ENCODE measurements at places on chromosomes 2 and 18.
A peak's percentile ranks its signal among the peaks of the same experiment; 100 is the strongest.

- DNase-seq = no peak
These were observed 819 bp downstream of the TGIF1 start for GRCh38 chr18:3450799-3451182.

GRCh38 chr2:230306474-230306873, 20.5 kb upstream of the SP140L start:
- no peak for DNase-seq

- DNase-seq = no peak
These were observed 76.4 kb upstream of the UXS1 start for GRCh38 chr2:106270471-106270891.

GRCh38 chr2:54461261-54461660, 5.1 kb downstream of the SPTBN1 start:
- DNase-seq = peak; percentile 66

GRCh38 chr18:2982022-2982421, 30.9 kb downstream of the LPIN2 start:
- DNase-seq = no peak

GRCh38 chr18:42426496-42427015, 471.5 kb downstream of the PIK3C3 start:
- DNase-seq = no peak

- DNase-seq = no peak
These were observed 135.8 kb downstream of the CLIP4 start for GRCh38 chr2:29250977-29251376.

DNA sequence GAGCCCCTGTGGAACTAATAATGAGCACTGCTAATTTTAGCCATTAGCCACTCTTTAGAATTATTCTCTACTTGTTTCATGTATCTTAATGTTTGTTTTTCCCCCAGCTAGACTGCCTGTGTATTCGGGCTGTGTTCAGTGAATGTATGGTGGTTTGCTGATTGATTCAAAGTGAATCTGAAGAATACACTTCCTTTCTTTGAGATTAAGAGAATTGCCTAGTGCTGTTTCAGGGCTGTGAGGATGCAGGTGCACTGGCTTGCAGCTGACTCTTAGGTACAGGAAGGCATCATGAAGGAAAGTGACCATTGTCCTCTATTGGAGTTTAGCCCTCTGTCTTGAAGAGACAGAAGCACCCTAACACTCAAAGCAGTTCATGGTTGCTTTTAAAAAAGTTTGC, 138.7 kb downstream of the CERS6 start:
- no peak for DNase-seq

DNA sequence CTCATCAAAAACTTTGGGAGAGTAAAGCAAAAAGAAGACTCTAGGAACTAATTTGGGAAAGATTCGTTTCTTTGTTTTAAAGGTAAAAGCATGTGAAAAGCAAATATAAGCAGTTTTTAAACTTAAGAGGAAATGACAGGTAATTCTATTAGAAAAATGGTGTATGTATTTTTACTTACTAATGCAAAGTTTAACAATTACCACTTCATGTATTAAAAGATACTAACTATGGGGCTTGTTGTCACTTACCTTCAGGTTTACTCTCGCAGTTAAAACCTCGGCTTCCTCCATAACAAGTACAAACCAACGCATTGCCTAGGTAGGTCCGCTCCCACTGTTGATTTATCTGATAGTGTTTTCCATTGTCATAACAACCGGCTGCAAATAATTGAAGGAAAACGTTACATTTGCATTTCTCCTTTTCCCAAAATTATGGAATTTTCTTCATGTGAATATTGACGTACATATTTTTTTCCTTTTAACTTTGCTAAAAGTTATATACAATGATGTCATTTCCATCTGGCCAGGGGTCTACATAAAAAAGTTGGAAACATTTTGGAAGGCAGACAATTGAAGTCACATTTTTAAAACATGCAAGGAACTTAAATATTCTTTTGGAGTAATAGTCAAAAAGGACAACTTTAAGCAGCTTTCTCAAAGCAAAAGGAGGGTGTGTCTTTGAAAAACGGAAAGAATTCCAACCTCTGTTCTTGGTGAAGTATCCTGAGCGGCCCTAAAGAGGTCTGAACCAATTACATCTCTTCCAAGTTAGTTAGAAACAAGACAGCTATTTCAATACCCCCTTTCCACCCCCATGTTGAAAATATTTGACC, 1.2 kb downstream of the FN1 start:
- DNase-seq = no peak

DNA sequence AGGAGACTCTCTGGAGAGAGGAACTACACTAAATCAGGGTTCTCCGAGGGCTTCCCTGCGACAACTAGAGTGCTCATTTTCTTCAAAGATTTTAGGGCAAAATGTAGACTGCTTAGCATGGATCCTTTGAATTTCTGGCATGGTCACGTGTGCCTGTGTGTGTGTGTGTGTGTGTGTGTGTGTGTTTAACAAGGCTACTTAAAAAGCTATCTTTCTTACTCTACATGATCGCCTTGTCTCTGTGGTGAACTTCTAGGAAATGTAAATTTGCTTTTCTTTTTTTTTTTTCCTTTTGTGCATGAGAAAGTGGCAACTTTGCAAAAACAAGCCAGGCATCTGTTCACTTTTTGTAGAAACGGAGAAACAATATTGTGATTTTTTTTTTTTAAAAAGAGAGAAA, 43.9 kb downstream of the SOX11 start:
- no peak for DNase-seq

DNA sequence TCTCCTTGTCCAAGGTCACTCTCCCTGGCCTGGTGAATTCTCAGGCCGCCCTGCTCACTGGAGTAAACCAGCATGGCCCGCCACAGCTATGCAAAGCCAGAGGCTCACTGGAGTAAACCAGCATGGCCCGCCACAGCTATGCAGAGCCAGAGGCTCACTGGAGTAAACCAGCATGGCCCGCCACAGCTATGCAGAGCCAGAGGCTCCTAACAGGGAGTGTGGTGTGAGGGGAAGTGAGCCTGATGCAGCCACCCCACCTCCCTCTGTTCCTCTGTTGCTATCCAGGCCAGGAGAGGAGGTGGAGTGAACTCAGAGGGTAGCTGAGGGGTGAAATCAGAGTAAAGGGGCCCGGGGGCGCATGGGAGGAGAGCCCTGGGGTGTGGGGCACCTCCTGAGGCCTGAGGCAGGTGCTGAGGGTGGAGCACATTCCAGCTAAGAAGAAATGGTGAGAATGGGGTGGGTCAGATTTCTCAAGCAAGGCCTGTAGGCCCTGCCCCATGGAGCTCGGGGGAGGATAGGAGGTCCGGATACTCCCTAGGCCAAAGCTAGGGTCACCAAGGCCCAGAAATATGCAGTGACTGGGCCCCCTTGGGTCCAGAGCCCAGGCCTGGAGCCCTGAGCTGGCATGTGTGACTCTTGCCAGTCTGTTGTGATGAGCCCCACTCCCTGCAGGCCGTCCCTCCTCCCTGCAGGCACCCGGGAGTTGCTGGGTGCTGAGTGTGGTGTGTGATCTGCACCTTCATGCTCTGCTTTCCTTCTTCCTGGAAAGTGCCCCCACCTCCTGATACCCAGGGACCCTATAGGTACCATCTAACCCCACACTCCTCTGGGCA, 1.5 kb downstream of the ATP6V1B1 start:
- no peak for DNase-seq

DNA sequence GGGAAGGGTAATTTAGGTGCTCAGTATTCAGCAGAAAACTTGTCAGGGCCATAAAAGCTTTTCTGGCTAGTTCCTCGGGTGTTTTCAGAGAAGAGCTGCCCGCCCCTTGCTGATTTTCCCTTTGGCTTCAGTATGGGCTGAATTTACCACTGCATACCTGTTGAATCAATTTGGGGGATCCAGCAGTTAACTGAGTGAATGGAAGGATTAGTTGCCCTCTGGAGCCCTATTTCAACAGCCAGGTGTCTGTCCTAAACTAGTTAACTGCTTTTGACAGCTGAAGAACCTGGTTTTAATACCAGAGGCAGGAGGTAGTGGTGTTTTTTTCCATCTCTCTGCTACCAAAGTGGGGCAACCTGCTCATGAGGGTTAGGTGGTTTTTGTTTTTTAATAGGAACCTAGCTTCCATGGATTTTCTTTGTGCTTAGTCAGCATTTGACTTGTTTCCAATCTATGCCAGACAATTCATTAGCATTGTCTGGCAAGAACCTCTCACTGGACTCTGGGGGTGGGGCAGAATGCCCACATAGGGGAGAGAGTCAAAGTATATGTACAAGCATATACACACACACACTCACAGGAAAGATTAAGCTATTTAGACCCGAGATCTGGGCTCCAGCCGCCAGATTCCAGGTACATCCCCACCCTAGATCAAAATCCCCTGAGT, 166.5 kb upstream of the SIX3 start:
- DNase-seq = no peak

DNA sequence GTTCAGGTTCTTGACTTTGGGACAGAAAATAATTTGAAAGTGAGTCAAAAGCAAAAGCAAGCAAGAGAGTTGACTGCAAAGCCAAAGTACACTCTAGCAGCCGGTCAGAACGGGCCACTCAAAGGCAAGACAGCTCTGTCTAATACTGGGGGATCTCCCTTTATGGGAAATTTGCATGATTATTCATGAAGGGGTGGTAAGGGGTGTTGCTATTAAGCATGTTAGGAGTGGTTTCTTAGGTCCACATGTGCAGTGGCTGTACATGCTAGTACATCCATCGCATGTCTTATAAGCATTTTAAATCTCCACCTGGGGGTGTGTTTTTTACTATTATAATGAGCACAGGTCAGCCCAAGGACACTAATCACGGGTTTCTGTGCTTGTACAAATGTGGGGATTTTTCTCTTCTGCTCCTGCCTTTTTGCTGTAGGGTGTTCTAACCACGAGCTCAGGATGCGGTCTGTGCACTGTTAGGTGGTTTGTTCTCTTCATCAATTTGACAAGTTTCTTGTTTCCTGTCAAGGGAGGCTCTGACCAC, 60.2 kb upstream of the SPP2 start:
- DNase-seq = no peak

GRCh38 chr18:12409469-12409868, 1.7 kb downstream of the PRELID3A start:
- no peak for DNase-seq

- peak; percentile 85 for DNase-seq
These were observed 7.8 kb upstream of the ZNF532 start for GRCh38 chr18:58856881-58857280.

DNA sequence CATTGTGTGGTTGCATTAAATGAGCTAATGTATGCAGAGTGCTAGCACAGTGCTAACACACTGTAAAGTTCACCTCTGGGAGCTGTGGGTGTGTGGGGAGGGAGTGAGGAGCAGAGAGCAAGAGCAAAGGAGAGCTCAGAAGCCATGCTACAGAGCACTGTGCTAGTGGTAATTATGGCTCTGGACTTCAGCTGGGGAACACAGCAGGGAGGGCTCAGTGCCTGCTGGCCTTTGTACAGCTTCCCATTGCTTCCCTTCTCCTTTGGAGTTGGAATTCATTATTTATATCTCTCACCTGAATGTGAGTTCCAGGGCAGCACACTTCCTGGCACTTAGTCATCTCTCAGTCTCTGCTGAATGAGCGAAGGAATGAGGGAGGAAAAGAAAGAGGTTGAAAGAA, 2.5 kb upstream of the PLA2R1 start:
- no peak for DNase-seq

GRCh38 chr2:200625958-200626363, 40.1 kb downstream of the AOX1 start:
- no peak for DNase-seq

- no peak for DNase-seq
These were observed 192.0 kb downstream of the MTX2 start for GRCh38 chr2:176461098-176461808.

DNA sequence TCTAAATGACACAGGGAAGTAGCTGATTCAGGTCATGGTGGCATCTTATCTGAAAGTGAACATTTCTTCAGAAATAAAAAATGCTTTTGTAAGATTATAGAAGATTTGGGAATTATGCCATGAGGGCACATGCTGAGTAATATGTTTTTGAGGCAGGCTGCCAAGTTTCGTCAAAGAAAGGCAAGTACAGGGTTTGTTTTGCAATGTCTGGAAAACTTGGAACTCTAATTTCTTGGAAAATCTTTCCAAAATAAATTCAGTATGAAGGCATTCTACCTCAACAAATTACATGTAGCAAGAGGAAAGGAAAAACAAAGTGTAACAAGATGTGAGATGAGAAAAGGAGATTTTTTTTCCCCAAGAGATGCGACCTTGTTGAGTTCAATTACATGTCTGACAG, 167.7 kb downstream of the PLCL1 start:
- DNase-seq = peak; percentile 64

DNA sequence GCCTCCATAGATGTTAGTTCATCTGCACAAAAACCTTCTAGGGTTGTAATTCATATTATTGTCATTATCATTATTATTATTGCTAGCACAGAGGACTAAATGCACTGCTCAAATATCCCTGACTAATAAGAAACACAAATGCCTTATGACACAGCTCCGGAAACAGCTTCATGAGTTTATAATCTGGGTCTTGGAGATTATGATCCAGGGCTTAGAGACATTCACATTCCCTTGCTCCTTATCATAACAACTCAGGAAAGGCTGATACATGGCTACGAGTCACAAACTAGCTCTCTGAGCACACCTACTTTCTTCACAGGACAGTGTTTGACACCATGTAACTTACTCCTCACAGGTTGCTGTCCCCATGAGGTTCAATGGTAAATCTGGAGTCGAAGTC, 102.2 kb upstream of the TTC39C start:
- DNase-seq = peak; percentile 40

- DNase-seq = peak; percentile 71
These were observed 294.1 kb downstream of the ALK start for GRCh38 chr2:29627279-29627711.

DNA sequence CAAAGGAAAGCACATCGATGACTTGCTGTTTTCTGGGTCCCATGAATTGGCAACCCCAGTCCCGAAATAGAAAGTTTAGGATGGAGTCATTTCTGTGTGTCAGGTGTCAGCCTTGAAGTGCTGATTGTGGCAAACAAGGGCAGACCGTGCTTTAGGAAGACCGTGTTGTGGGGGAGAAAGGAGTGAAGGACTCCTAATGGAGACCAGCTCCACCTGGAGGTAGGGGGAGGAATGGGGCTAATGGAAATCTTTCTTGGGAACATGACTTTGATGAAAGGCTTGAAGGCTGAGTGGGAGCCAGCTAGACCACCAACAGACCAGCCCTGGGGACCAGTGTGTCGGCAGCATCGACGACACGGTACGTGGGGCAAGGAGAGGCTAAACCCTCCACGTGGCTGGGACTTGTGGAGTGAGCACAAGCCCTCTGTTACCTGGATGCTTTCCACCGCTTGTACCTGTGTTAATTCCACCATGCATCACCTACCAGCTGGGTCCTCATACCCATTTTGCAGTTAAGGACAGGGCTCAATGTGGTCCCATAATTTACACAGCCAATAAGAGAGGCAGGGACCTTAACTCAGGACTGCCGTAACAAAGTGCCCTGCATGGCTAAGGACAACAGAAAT, 104.2 kb downstream of the SH3BP4 start:
- DNase-seq = peak; percentile 51

All from bronchial epithelial cell (primary cell).